ENCODE measurements at places on chromosomes 1 and 21.

GRCh38 chr1:40944326-40944725, 35.2 kb upstream of the CTPS1 start:
- DNase-seq = no peak

GRCh38 chr1:70672442-70672888, 261.4 kb downstream of the CTH start:
- DNase-seq = no peak

DNA sequence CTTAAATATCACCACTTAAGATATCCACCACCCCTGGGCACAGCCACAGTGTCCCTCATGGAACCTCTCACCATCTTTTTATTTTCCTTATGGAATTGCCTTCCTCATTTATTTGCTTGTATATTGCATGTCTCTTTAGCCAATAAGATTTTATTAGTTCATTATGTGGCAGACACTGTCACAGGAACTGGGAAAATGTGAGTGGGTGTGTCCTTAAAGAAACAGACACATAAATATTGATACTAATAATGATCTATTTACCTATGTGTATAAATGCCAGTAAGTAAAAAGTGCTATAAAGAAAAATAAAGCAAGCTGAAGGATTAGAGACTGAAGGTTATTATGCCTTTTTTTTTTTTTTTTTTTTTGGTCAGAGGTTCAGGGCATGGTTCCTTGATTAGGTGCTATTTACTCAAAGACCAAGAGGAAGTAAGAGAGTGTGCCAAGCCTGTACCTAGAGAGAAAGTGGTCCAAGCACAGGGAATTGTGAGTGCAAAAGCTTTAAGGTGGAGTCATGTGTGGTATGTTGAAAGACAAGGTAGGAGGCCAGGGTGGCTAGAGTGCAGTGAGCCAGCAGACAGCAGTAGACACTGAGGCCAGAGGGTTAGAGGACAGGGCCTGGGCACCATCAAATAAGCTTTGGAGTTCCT, 589.0 kb downstream of the USP25 start:
- DNase-seq = no peak

DNA sequence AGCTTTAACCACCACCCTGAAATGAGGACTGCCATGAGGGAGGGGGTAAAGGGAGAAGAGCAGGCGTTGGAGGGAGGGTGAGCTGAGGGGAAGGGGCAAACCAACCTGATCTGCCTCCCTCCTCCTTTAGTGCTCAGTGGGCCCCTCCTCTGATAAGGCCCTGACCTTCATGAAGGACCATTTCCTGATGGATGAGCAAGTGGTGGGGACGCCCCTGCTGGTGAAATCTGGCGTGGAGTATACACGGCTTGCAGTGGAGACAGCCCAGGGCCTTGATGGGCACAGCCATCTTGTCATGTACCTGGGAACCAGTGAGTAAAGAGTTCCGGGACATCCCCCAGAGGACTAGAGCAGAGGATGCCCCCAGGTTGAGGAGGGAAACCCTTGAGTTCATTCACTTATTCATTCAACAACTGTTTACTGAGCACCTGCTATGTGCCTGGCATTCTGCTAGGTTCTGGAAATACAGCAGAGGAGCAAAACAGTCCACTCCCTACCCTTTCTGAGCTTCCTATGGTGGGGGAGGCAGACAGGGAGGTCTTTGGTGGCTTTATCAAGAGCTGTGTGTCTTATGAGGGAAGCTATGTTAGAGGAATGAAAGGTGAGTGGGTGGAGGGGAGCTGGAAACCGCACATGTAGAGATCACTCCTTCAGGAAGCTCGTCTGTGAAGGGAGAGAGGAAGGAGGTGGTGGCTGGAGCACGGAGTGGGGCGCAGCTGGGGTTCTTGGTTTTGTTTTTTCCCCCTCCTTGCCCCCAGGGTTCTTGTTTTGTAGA, 19.5 kb downstream of the SEMA4A start:
- no peak for DNase-seq

DNA sequence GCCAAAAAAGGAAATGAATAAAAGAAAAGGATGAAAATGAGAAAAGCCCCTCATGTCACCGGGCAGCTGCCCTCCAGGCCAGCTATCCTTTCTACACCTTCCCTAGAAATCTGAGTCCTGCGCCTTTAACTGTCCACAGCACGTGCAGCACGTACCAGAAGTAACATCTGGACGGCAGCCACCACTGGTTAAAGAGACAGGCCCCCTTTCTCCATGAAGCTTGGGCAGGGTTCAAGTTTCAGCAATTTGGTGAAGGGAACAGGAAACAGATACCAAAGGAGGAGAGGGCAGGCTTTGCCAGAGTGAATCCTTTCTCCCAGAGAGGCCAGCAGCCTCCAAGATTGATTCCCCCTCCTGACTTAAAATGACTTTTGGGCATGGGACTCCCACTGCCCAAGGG, 3.6 kb upstream of the KIAA2013 start:
- peak; percentile 46 for DNase-seq

GRCh38 chr21:20875742-20876141, 122.5 kb upstream of the NCAM2 start:
- DNase-seq = no peak

DNA sequence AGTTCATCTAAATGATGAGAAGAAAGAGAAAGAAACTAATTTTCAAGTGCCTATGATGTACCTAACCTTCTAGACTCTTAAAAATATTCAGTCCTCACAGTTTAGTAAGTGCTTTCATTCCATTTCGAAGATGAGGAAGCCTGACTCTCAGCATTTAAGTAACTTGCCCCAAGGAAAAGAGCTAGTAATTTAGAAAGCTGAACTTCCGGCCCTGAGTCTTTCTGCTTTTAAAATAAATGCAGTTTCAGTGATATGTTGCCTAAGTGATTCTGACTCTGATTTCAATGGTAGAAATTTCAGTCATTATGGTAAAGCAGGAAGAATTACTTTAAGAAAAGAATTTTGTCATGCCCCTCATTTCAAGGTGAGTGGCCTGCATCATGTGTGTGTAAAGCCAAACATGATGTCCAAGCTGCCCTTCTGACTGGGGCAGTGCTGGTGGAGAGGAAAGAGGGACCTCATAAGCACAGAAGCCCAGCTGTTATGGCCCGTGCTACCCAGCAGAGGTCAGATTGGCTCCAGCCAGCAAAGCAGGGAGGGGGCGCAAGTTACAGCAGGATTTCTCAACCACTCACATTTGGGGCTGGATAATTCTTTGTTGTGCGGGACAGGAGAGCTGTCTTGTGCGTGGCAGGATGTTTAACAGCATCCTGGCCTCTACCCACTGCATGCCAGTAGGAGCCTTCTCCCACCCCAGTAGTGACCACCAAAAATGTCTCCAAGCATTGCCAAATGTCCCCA, 10.7 kb downstream of the ATP1A4 start:
- no peak for DNase-seq

DNA sequence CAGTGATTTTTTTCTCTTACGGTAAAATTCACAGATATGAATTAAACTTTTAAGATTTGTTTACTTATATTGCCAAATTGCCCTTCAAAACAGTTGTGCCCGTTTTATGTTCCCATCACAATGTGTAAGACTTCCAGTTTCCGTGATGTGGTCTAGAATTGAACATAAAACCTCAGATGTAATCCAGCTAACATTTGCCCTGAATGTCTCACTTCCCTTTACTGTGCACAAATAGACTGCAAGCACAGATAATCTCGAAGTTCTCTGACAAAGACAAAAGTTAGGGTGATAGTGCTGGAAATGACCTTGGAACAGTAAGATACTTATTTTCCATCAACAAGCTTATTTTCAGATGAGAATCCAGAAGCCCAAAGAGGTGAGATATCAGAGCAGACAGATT, 177.5 kb downstream of the ZZZ3 start:
- DNase-seq = no peak

- peak; percentile 77 for DNase-seq
Measured at GRCh38 chr21:42406201-42406621, 2.5 kb downstream of the UBASH3A start.

Measured in stimulated activated naive CD8-positive, alpha-beta T cell treated with anti-CD3 and anti-CD28 coated beads, Interleukin-15, Interleukin-2, amounts not matched to agents 100 U/mL and 50 U/mL, for 24 hours (primary cell).